IPS DF 19.7 (cell line): ENCODE measurements at places on chromosomes 7 and 10.

- DNase-seq: peak; percentile 96
Measured at GRCh38 chr7:46145412-46145811, 224.3 kb upstream of the IGFBP3 start.

- no peak for DNase-seq
Measured at GRCh38 chr7:152107945-152108344, 82.5 kb downstream of the GALNT11 start.

GRCh38 chr7:18577096-18577771 is 81.7 kb downstream of the HDAC9 start:
- no peak for DNase-seq

DNA sequence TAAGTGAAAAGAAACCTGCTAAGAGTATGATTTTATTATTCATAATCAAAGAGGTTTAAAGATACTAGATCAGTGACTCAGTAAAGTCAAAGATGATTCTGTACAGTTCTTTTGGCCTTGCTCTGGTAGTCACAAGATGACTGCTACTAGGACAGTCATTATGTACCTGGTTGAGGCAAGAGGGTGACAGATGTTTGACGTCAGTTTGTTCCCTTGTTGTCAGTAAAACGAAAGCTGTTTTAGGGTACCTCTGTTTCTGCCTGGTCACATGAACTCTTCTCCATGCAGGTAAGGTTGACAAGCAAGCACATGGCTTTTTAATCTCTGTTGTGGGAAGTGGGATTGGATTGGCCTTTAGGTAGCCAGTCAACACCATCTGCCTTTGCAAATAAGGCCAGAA is 308.0 kb downstream of the EXOC4 start:
- no peak for DNase-seq

GRCh38 chr10:48804740-48805182 is 120.1 kb downstream of the WDFY4 start:
- DNase-seq: no peak
